Glutamatergic neuron (in vitro differentiated cells): ENCODE measurements at places on chromosomes 1 and 21.
A peak's percentile ranks its signal among the peaks of the same experiment; 100 is the strongest.

DNA sequence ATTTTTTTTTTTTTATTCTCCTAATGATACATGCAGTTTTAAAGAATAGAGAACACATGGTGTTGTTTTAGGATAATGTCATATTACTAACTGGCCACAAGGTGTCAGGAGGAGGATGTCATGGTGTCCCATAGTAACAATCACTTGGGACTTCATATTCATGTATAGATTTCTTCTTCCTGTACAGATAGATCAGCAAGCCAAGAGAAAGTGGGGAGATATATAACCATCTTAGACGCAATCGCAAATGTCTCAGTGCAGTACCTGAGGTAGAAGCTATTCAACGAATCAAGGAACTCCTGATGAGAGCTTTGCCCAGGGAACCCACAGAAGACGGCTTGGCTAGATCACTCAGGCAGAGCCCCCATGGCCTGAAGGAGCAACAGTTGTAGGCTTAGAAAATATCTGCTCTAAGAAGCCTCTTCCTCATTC lies 12.3 kb downstream of the OR2T11 start:
- DNase-seq = no peak

GRCh38 chr1:64839732-64840405 lies 95.0 kb downstream of the RAVER2 start:
- no peak for DNase-seq

- no peak for DNase-seq
Measured at GRCh38 chr1:26516987-26517765, 12.4 kb upstream of the RPS6KA1 start.

DNA sequence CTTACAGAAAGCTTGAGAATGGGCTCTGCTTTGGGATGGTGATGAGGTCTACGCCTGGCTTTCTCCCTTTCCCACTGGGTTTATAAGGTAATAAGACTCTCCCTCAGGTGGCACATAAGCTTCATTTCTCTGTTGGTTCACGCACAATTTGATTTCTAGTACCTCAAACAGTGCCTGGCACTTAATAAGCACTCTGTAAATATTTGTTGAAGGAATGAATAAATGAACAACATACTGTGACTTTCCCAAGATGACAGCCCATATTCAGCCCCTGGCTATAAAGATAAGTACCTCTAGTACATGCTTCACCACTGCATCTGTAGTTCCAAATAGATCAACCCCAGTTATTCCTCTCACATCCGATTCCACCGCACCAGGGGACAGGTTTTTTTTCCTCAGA lies 17.8 kb downstream of the COPA start:
- DNase-seq = no peak

- no peak for DNase-seq
Measured at GRCh38 chr1:237133921-237134320, 91.9 kb downstream of the RYR2 start.

GRCh38 chr1:64505944-64506655 lies 36.2 kb downstream of the CACHD1 start:
- DNase-seq = no peak

GRCh38 chr1:47756006-47756405 lies 241.2 kb downstream of the TRABD2B start:
- no peak for DNase-seq

GRCh38 chr1:100239961-100240360 lies 9.7 kb downstream of the DBT start:
- no peak for DNase-seq

DNA sequence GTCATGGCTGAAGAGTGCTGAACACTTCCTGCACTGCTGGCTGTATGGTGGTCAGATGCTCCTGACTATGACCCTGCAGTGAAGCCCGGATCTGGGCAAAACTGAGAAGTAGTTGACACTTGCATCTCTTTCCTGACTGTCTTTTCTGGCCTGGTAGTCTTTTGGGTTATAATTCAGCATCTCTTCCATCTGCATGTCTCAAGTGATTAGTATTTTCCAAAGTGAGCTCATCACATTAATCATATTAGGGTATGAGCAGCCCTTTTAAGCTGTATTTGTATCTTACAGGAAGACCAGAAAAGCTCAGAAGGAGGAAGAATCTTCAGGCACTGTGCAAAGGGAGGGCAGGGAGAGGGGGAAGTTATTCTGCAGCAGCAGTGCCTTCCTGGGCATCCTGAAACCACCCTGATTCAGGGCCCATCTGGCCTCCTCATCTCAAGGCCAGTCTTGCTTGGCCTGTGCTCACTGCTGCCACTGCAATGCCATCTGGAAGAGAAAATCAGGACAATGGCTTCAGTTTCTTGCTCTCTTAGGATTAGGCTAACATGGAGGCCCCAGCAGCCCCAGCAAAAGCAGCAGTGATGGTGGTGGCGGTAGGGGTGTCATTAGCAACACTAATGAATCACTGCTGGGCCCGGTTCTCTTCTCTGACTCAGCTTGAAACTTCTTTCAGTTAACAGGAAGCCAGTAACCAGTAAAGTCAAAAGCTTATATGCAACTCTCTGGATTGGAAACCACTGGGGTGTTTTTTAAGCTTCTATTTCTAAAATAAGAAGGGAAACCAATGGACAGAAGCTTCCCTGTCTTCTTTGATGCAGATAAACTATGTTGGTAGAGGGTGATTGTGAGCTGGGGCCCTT lies 63.3 kb upstream of the WDR26 start:
- peak; percentile 46 for DNase-seq

DNA sequence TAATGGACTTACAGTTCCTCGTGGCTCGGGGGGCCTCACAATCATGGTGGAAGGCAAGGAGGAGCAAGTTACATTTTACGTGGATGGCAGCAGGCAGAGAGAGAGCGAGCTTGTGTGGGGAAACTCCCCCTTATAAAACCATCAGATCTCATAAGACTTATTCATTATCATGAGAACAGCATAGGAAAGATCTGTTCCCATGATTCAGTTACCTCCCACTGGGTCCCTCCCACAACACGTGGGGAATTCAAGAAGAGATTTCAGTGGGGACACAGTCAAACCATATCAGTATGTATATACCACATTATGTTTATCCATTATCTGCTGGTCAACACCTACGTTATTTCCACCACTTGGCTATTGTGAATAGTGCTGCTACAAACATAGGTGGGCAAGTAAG lies 352.3 kb upstream of the B3GALT2 start:
- no peak for DNase-seq

GRCh38 chr1:178541829-178542553 lies 29.1 kb downstream of the TEX35 start:
- peak; percentile 60 for DNase-seq

DNA sequence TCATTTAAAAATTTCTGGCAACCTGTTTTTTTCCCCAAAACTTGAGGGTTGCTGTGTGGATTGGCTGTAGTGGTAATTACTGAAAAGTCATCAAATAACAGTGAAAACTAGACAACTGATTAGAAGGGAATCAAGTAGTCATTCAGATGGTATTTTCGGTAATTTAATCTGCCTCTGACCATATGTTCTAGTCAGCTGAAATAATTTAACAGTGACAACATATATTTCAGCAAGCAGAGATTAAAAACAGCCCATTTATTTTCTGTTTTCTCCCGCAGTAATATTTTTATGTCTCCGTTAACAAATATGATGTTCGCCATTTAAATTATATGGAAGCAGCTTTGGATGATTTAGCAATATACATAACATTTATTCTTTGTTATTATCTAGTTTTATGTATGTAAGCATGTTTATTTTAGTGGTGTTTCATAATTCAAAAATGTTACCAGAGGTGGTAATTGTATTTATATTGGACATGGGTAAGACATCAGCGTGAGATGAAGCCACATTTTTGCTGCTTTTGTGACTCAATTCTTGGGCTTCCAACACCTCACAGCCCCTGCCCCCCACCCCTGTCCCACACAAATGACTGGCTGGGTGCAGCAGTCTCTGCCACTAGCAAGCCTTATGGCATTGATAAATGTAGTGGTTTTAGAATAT lies 104.4 kb downstream of the GALNT2 start:
- DNase-seq = no peak

- peak; percentile 82 for DNase-seq
Measured at GRCh38 chr1:90721210-90722194, 4.4 kb upstream of the BARHL2 start.

DNA sequence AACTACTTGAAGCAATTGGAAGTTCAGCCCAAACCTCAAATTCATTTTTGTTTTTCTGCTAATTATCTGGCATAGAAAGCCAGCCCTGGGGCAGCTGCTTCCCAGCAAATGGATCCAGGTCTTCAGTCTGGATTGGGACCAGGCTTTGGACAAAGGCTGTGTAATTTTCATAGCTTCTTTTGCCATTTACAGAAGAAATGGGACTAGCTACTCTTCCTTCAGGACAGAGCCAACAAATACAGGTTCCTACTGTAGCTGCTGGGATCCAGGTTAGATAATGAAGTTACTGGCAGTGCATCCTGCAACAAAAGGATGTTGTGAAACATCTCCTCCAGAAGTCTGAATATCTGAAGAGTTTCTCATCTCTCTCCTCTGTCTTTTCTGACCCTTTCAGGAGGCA lies 171.5 kb upstream of the CAMK1G start:
- no peak for DNase-seq

GRCh38 chr1:25204797-25205480 lies 27.4 kb downstream of the SYF2 start:
- no peak for DNase-seq

DNA sequence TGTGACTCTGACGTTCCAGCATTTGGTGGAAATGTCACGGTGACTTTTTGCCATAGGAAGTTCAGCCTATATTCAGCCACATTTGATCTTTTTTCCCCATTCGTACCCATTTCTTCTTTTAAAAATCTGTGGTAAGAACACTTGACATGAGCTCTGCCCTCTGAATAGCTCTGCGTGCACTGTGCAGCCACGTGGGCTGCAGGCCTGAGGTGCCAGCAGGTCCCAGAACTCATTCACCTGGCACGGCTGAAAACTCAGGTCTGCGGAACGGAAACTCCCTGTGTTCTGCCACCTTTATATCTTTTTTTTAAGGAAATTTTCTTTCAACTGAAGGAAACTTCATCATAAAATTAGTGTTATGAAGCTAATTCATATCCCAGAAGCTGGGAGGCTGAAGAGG lies 28.6 kb downstream of the CEP104 start:
- DNase-seq = no peak

DNA sequence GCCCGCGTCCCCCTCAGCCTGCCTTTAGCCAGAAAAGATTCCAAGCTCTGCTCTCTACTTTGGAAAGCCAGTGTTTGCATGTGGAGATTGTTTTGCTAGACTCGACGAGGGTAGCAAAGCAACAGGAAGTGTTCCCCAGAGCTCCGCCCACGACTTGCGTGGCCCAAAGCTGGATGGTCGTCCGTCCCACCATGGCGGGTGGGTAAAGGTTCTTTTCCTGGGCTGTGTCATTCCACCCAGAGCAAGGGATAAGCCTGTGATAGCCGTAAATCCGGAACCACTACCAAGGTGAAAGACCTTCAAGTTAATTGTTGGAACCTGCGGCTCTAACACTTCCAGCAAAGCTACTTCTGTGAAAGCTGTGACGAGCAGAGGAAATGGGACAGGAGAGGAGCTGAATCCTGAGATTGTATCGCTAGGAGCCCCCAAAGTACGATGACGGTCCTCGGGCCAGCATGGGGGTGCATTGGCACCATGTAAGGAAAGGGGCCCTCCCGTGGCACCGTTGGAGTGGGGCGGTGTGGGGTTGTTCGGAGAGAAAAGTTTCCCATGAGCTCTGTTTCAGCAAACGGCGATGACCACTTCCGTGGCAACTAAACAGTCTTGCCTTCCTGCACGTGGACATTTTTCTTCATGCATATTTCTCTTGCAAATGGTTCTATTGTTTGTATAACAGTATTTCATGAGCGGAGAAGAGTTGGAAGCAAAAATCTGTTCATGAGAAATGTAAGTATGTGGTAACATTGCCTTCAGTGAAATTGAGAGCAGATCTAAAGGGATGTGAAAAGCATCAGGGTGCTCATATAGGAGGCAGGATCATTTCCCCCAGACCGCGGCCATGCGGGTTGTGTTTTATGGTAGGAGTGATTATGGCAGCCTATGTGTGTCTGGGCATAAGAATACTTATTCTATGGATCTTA lies 8.4 kb downstream of the MX2 start:
- DNase-seq = no peak

DNA sequence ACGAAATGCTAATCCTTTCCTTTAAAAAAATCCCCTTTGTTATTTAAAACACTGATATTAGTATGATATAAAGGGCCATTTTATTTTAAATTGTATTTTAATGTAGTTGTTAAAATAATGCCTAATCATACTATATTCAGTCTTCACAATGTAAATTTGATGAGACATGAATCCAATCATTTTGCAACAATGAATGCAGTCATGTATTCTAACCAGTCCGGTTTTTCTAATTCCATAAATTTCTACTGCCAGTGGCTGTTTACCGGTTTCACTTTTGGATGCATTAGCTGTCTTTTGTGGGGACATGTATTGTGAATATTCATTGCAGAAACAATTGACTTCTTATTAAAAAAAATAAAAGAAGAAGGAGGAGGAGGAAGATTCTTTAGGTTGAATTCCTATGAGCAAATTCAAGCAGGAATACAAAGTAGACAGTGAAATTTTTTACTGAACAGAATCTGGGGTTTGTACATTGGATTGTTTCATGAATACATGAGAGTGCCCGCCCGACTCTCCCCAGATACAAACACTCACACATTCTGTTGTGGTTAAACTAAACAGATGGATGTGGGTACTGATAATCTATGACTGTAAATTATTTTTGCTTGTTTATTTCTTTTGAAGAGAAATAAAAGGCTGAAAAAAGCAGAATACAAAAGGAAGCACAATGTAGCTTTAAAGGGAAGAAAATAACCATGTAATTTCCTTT lies 624.8 kb upstream of the PTBP2 start:
- DNase-seq = no peak

- DNase-seq = no peak
Measured at GRCh38 chr1:166730299-166730888, 108.9 kb upstream of the POGK start.

DNA sequence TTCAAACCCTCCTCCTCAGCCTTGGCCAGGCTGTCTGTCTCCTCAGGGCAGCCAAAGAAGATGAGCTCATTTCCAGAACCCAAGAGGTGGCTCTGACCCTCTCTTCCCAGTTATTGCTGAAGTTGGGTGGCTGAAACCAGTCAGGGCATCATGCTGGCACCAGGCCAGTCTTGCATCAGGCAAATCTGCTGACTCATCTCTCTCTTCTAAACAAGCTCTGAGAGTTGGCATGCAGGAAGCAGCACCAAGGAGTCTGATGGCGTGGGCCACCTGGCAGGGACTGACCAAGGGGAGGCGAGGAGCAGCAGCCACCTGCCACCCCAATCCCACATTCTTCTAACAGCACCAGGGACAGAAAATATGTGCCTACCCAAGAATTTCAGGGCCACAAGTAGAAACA lies 104.8 kb upstream of the ATP1A1 start:
- DNase-seq = no peak

DNA sequence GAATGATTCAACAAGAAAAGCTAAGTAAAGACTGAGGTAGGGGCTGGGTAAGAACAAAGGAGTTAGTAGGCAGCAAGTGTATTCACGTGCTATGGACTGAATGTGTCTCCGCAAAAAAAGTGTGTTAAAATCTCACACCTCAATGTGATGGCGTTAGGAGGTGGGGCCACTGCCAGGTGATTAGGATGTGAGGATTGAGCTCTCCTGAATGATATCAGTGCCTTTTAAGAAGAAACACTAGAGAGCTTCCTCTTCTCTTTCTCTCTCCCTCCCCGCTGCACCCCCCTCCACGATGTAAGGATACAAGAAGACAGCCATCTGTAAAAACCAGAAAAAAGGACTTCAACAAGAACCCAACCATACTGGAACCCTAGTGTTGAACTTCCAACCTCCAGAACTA lies 396.1 kb upstream of the PLXNA2 start:
- no peak for DNase-seq

- DNase-seq = no peak
Measured at GRCh38 chr1:89557956-89558355, 33.3 kb downstream of the LRRC8B start.

GRCh38 chr1:220922951-220923350 lies 43.7 kb downstream of the HLX start:
- peak; percentile 44 for DNase-seq
